NCI-H1092 treated with DMSO at 0.1 percent for 48 hours (cell line): ENCODE measurements at places on chromosomes 7 and 10.

DNA sequence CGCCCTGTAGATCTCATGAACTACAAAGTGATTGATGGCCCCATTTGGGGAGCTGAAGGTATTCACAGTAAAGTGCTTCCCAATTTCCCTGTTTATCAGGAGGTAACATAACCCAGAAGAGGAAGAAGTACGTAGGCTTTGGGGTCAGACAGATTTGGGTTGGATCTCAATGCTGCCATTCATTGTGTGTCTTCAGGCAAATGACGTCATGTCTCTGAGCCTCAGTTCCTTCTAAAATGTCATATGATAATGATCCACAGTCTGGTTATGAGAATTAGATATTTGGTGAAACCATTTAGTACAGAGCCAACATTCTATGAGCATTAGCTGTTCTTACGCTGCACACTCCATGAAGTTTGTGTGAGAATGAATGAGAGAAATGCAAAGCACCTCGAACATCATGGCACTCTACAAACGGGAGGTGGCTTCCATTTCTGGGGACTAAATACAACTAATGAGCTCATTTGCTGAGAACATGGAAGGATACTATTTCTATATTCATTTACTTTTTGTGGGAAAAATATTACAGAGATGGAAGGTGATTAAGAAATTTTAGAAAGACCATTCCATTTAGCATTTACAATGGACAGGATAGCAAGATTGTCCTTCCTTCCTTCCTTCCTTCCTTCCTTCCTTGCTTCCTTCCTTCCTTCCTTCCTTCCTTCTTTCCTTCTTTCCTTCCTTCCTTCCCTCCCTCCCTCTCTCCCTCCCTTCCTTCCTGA lies 13.8 kb upstream of the JCAD start:
- DNase-seq = no peak

DNA sequence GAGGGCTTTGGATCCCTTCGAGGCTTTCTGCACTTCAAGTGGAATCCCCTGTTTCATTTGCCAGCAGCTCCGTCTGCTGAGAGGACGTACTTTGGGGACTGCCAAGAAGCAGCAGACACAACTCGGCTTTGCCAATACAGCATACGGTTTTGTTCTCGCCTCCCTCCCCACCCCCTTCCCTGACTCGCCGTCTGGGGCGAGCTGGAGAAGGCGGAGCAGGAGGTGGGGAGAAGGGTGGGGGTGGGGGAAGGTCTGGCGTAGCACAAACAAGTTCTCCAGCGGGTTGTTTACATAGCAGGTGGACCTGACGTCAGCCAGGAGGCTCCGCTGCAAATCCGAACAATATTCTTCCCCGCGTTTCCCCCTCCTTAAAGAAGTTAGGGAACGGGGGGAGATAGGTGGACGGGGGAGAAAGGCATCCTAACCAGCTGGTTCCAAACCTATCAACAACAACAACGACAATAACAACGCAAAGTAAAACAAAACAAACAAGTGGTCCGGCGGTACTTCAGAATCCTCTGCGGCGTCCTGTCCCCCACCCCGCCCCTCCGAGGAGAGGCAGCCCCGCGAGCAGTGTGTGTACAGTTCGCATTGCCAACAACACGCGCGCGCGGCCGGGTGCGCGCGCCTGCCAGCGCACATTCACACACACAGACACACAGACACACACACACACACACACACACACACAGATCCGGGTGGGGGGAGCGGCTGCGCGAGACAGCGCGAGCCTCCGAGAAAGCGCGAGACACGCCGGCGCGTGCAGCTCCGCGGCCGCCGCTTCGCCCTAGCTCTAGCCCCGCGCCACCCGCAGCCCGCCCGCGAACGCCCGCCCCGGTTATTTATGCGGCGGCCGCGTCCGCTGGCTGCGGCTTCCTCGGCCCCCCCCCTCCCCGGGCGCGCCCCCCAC lies 167.0 kb upstream of the PPP1R3A start:
- DNase-seq = peak; percentile 80

DNA sequence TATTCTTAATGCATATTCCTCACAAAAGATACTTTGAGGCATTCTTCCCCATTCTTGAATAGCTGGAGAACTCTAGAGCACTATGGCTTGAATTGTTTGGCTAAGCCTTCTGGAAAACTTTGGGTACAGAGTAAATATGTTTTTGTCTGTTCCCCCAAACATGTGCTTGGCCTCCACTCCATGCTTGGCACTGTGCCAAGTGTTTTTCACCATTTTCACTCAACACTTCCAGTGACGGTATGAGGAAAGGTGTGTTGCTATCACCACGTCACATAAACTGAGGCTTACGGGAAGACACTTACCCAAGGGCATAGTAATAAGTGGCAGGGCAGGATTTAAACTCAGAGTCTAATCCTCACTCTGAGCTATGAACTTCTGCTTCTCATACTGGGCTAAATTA lies 318.2 kb downstream of the WDR11 start:
- DNase-seq = no peak

DNA sequence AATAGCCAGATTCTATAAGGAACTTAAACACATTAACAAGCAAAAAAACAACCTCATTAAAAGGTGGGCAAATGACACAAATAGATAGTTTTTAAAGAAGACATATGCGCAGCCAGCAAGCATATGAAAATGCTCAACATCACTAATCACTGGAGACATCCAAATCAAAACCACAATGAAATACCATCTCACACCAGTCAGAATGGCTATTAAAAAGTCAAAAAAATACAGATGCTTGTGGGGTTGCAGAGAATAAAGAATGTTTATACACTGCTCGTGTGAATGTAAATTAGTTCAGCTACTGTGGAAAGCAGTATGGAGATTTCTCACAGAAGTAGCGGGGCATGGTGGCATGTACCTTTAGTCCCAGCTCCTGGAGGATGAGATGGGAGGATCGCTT lies 164.0 kb downstream of the CHRM2 start:
- no peak for DNase-seq

- peak; percentile 68 for DNase-seq
These were observed 438 bp downstream of the ARID5B start for GRCh38 chr10:61901829-61902444.

DNA sequence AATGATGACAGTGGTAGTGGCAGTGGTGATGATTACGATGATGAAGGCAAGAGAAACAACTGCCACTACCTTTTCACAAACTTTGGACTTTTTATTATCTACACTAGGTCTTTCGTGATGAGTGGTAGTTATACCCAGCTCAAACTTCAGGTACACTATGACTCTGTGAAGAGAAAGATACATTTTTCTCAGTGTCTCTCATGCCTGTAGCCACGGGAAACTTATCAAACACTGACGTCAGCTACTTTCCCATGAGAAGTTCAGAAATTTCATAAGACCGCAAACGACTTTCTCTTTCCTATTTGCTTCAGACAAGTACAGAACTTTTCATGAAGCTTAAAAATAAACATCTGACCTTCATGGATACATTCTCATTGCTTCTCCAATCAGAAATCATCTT lies 57.0 kb downstream of the CALD1 start:
- DNase-seq = no peak

DNA sequence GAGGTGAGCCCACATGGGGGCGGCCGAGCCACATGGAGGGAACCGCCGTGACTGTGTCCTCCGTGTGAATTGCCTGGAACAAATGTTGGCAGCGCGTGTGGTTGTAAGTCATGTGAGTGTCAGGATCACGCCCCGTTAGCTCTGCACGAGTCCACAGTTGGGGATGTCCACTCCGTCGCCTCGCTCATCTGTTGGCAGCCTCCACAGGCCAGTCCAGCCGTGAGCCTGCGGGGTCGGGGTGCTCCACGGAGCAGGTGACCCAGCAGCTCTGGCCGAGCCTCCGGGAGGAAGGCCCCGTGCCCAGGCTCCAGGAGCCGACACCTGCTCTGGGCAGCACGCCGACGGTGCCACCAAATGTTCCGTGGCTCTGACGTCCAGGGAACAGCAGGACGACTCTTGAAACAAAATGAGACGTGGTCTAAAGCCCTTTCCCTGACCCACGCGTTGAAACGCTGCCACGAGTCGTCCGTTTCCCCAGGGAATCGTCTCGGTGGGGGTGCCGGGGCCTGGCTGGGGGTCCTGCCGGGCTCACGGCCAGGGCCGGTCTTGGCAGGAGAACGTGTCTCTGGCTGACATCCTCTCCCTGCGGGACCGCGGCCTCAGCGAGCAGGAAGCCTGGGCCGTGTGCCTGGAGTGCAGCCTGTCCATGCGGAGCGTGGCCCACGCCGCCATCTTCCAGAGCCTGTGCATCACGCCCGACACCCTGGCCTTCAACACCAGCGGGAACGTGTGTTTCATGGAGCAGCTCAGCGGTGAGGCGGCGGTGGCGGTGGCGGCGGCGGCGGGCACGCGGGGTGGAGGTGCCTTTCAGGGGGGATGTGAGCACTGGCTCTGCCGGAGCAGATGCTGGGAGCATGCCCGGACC lies 7.0 kb downstream of the KNDC1 start:
- no peak for DNase-seq

GRCh38 chr10:17683541-17683940 lies 39.6 kb downstream of the STAM start:
- DNase-seq = no peak

- DNase-seq = no peak
These were observed 197.2 kb downstream of the CRPPA start for GRCh38 chr7:16223963-16224707.

DNA sequence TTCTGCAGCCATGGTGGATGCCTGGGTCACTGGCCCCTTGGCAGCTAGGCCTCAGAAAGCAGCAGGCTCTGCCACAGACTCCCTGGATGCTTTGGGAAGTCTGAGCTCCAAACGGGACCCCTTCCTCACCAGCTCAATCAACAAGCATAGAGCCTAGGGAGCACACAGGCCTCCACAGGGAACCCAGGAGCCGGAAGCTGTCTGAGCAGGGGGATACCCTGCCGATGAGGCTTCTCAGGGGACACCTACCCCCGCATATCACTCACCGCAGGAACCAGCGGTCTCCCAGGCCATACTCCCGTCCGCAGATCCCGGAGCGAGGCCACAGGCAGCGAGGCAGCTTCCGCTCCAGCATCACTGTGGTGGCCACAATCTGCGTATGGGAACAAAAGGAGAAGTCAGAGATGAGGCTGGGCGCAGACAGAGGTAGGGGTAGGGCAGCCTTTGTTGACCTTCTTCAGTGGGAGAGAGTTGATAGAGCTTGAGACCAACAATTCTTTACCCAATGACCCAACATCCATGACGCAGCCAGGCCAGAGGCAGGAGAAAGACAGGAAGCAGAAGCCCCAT lies 13.4 kb downstream of the TRPV6 start:
- no peak for DNase-seq

- DNase-seq = no peak
These were observed 67.9 kb downstream of the CELF2 start for GRCh38 chr10:11085545-11085944.

- no peak for DNase-seq
These were observed 74.7 kb downstream of the CACNB2 start for GRCh38 chr10:18214691-18215563.

- DNase-seq = no peak
These were observed 18.5 kb upstream of the EIF5AL1 start for GRCh38 chr10:79493806-79494205.
